ENCODE measurements at places on chromosomes 2 and 18. TPM values are rescaled to one million over a fixed set of nuclear protein-coding genes. Genes with fewer than 3 reads are reported as not detected.

Gene SERPINB11
- total RNA-seq, result not detected

Gene LCT
- 0.64 TPM for total RNA-seq

Gene SMYD1
- not detected for total RNA-seq

Gene CYRIA
- 0.70 TPM for total RNA-seq

Gene GPR45
- total RNA-seq, result not detected

Gene MSGN1
- total RNA-seq, result not detected

Gene GNLY
- 18.1 TPM for total RNA-seq
